ENCODE measurements at places on chromosomes 7 and 10. TPM values are rescaled to one million over a fixed set of nuclear protein-coding genes. Genes with fewer than 3 reads are reported as not detected.

GRCh38 chr10:91681361-91682276, 48.7 kb upstream of the PPP1R3C start:
- H3K4me1 ChIP-seq = no peaks in the 10 kb centered on the region
- no peaks in the 10 kb centered on the region for H3K36me3 ChIP-seq
- no peaks in the 10 kb centered on the region for H3K27me3 ChIP-seq
- no peak overlapping the region for H3K27ac ChIP-seq
- DNase-seq = no peak

- H3K4me1 ChIP-seq = no peaks in the 10 kb centered on the region
- peaks cover 1% of the 10 kb centered on the region for H3K27me3 ChIP-seq
- H3K36me3 ChIP-seq = no peaks in the 10 kb centered on the region
- no peak for DNase-seq
- H3K27ac ChIP-seq = no peak overlapping the region
- no peak overlapping the region for H3K4me3 ChIP-seq
Observed at GRCh38 chr7:96833676-96834453, 124.2 kb upstream of the SEM1 start.

- H3K4me3 ChIP-seq = no peak overlapping the region
- H3K4me1 ChIP-seq = no peaks in the 10 kb centered on the region
- H3K27ac ChIP-seq = no peak overlapping the region
- DNase-seq = no peak
- H3K36me3 ChIP-seq = no peaks in the 10 kb centered on the region
- H3K27me3 ChIP-seq = peaks cover 2% of the 10 kb centered on the region
Observed at GRCh38 chr7:54955296-54955695, 63.5 kb upstream of the EGFR start.

Gene DUSP5
- polyA plus RNA-seq = 1.5 TPM

Gene GRID1
- polyA plus RNA-seq = not detected

All from CD4-positive, CD25-positive, alpha-beta regulatory T cell (primary cell).